ENCODE measurements at places on chromosomes 5 and 9.

GRCh38 chr5:144913661-144914060, 743.0 kb downstream of the KCTD16 start:
- DNase-seq = no peak

DNA sequence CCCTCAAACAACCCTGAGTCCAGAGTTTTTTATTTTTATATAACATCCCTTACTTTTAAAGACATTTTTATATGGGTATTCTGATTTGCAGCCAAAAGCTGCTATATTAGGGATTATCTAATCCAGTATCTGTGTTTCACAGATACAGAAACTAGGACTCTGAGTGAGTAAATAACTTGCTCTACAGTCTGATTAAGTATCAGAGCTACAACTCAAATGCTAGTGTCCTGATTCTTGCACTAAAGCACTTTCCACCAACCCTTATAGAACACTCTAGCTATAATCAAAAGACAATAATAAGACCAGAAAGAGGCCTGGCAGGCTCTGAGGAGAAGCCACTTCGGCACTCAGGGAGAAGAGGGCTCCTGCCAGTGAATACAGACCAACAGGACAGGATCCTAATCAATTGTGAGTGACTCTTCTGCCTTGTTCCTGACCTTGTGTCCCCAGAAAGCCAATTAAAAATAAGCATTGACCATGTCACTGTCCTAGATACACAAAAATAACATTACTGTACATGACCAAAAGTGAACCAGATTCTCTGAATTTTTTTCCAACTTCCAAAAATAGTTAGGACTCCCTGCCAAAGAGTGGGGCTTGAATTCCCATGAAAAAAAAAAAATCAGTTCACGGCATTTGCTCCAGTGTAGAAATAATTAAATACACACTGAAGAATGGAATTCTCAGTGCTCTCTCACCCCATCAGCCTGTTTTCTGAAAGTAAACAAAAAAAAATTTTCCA, 63.6 kb upstream of the MAP3K1 start:
- no peak for DNase-seq

- DNase-seq = no peak
These were observed 58.5 kb upstream of the EIF4EBP3 start for GRCh38 chr5:140488914-140489313.

GRCh38 chr9:114285166-114285867, 37.6 kb upstream of the ORM1 start:
- no peak for DNase-seq

- DNase-seq = no peak
These were observed 336.3 kb downstream of the MED10 start for GRCh38 chr5:6041977-6042550.

DNA sequence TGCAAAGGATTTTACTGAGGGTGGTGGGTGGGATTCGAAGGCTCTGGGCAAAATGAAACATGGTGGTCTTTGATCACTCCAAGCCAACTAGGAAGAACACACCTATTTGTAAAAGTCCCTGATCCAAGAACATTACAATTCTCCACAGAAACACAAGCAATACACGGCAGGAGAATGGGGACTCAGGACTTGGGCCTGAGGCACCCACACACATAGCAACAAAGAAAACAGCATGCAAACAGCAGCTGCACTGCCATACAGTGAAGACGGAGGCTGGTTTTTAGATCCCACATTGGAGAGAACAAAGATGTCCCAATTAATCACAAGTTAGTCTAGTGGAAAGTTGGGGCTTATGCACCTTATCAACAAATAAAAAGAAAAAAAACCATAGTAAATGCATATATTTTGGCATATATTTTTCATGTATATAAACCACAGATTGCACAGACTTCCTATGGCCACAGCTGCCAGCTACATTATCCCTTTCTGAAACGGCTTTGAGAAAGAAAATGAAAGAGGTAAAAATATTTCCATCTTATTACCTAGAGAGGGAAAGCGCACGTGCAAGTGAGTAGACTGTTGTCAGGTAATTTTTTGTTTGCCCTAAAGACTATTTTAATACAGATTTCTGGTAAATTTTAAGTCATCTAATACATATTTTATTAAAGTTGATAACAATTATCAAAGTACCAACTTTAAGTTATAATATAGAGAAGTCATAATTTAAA, 410.9 kb downstream of the BNC2 start:
- no peak for DNase-seq

GRCh38 chr5:151449297-151449696, 1.9 kb downstream of the SLC36A1 start:
- DNase-seq = no peak

DNA sequence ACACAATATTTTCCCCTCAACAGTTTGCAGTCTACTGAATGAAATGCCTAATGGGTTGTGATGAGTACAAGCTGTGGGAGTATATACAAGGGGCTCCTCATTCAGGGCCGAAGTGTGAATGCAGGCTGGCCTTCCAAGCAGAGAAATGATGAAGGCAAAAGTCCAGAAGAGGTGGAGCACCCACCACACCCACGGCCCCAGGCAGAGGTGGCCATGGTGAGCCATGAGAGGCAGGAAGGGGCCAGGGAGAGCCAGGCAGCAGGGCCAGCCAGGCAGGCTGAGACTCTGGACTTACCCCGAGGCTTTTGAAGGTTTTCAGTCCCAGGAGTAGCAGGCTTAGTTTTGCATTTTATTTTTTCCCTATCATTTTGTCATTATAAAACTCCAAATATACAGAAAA, 218.1 kb downstream of the AUH start:
- no peak for DNase-seq

DNA sequence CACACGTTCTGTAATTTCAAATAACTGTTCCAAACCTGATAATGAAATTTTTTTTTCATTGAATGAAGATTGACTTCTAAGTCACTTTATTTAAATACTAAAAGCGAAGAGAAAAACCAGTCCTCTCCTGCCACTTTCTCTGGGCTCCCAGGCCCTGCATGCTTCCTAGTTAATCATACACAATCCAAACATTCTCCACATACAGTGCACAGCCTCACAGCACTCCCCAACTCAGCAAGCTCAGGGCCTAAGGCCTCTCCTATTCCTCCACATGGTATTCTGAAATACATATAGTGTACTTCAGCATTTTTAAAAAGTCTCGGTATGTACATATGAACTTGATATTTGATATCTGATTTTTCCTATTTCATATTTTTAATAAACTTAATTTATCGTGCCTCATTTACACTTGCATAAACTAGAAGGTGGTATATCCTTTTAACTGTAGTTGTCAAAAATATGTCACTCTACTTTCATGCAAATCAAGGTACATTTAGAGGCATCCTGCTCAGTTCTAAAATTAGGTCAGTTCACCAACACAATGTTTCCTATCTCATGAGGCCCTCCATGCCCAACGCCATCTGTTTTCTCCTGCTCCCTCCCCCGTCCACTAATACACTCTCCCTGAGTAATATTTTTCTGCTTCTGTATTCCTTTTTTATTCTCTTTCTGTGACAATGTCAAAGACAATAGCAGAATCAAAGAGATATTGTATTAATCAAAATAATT, 206.7 kb downstream of the ARRDC3 start:
- no peak for DNase-seq

GRCh38 chr5:20286512-20286911, 298.5 kb upstream of the CDH18 start:
- peak; percentile 4 for DNase-seq

DNA sequence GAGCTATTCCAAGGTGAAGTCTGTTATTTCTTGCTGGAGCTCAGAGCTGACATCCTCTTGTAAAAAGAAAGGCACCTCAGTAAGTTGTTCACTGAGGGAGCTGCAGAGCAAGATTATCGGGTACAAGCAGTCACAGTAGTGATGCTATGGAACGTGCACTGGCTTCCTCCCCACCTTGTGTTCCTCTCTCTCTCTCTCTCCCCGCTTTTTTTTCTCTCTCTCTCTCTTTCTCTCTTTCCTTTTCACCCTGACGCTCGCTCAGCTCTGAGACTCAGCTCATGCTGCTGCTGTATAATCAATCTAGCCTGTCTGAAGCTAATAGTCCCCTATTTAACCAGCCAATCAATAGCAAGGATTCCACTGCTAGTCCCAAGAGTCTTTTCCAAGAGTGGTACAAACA, 587.6 kb upstream of the CDH18 start:
- no peak for DNase-seq

DNA sequence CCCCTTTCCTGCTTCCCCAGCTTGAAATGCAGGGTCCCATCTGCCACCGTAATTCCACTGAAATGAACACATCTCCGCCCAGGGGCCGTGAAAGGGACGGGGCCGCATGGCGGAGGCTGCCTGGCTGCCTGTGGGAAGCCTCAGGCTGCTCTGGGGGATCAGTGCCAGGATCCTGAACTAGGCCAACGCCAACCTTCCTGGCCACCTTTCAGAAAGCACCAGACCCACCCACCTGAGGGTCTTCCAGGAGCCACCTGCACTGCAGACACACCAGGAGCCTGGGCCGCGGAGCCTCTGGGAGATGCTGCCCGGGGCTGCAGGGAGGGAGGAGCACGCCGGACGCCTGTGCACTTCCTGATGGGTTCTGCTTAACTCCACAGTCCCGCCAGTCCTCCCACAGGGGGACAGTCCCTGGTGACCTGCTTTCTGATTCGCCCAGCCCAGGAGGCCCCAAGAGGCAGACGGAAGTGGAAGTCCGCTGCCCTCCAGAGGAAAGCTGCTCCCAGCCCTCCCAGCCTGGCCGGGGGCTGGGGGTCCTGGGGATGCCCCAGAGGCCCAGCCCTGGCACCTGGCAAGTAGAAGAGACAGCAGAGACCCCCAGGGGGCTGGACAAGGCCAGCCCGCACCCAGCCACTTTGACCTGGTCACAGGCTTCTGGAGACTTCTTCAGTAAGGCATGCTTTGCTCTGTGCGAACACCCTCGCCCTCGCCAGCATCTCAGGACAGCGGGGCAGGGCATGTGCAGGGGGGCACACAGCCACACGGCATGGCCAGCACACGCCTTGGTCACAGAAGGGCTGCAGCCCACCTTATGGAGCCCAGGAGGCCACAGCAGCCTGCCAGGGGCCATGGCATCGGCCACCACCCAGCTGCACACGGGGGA, at the start of gene CARD9:
Gene CARD9 (minus strand): TSS at position 370 of the 883 bp plus-strand sequence. CDS start 1,591 bp downstream, outside the sequence.
- no peak for DNase-seq

GRCh38 chr5:102139029-102139428, 157.1 kb downstream of the SLCO4C1 start:
- peak; percentile 11 for DNase-seq

DNA sequence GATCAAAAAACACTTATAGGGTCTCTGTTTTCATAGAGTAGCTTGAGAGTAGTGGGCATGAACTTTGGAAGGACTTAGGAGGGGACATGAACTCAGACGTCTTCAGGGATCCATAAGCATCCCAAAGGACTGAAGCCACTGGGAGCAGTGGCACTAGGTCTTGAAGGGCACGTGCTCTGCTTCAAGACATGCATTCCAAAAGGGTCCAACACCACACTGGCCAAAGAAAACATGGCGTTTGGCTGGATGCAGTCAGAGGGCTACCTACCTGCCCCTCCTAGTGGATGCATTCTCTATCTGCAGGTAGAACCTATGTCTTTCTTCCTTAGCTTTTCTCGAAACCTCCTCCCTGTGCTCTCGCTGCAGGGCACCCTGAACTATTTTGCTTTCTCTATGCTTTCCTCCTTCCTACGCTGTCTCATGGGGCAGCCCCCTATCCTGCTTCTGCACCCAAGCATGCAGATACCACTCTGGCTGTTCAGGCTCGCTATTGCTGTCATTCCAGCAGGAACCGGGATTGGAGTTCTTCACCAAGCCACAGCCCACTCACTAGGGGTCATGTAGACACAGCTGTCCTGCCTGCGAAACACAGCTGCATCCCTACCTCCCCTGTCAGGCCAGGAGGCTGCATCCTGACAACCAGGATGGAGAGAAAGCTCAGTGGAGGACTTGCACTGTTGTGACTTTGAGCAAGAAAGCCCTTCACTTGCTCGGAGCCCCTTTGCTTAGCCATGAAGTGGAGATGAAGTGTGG, 11.9 kb downstream of the FAM240B start:
- no peak for DNase-seq

GRCh38 chr5:81601919-81602318, 149.0 kb downstream of the SSBP2 start:
- no peak for DNase-seq

- DNase-seq = no peak
These were observed 32.0 kb downstream of the MACROH2A1 start for GRCh38 chr5:135367076-135367475.

- DNase-seq = no peak
These were observed 22.6 kb downstream of the LRSAM1 start for GRCh38 chr9:127473932-127474331.

- DNase-seq = no peak
These were observed 34.5 kb downstream of the HAVCR1 start for GRCh38 chr5:157024208-157024959.

- no peak for DNase-seq
These were observed 3.8 kb upstream of the COL27A1 start for GRCh38 chr9:114151426-114151956.

- no peak for DNase-seq
These were observed 340.5 kb downstream of the PIK3R1 start for GRCh38 chr5:68555907-68556681.

- peak; percentile 27 for DNase-seq
These were observed 145.7 kb upstream of the DAB2 start for GRCh38 chr5:39570403-39571027.

DNA sequence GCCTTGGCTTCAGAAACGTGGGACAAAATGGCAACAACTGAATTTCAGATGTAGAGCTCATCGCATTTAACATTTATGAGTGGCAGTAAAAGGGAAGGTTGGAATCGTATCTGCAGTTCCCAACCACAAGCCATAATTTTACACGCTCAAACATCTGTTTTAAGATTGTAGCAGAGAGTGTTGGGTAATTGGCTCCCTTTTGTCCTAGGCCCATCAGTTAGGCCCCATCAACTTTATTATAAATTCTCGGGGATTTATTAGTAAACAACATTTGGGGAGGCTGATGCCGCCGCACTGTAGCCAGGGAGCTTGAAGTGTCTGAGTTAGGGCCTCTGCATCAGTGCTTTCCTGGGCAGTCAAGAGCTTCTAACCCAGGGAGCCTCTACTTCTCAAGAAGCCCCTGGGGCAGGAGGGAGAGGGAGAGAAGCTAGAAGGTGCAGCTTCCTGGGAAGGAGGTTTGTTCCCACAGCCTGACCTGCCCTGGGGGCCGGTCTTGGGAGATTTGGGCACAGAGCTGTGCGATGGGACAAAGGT, 66.2 kb downstream of the HSPA4 start:
- no peak for DNase-seq

DNA sequence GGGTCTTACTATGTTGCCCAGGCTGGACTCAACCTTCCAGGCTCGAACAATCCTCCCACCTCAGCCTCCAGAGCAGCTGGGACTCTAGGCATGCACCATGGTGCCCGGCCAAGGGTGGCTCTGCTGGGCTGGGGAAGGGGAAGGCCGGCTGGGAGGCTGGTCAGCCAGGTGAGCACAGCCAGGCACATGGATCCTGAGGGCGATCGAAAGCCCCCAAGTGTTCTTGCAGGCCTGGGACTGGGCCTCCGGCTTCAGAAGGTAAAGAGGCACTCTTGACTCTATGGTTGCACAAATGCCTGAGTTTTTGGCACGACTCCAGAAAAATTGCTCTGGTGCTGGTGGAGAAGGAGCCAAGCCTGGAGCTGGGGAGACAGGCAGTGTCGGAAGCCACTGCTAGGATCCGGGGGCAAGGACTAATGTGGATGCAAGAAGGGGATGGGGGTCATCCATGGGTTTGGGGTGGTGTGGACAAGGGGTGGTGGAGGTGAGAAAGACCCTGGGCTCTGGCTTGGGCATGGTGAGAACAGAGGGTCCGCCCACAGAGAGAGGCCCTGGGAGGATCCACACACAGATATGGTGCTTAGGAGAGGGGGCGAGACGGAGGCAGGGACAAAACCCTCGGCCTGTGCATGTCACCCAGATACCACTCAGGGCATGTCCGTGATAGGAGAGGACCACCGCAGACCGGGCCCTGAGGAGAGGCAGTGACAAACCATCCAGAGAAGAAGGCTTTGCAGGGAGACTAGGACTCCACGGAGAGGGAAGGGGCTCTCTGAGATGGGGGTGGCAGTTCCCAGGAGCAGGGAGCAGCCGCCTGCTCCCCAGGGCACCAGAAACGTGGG, 51.1 kb upstream of the COL5A1 start:
- no peak for DNase-seq
